Hypothalamus (tissue), 51 donors: ENCODE measurements at places on chromosomes 16 and 17.

- no peak for DNase-seq
Observed at GRCh38 chr17:28849281-28849680, 5.5 kb upstream of the ERAL1 start.

- DNase-seq: no peak
Observed at GRCh38 chr17:4768298-4768697, 3.4 kb upstream of the TM4SF5 start.

- no peak for DNase-seq
Observed at GRCh38 chr16:68884861-68885720, 41.8 kb downstream of the TANGO6 start.

- no peak for DNase-seq
Observed at GRCh38 chr17:34549966-34550365, 29.4 kb upstream of the TMEM132E start.

DNA sequence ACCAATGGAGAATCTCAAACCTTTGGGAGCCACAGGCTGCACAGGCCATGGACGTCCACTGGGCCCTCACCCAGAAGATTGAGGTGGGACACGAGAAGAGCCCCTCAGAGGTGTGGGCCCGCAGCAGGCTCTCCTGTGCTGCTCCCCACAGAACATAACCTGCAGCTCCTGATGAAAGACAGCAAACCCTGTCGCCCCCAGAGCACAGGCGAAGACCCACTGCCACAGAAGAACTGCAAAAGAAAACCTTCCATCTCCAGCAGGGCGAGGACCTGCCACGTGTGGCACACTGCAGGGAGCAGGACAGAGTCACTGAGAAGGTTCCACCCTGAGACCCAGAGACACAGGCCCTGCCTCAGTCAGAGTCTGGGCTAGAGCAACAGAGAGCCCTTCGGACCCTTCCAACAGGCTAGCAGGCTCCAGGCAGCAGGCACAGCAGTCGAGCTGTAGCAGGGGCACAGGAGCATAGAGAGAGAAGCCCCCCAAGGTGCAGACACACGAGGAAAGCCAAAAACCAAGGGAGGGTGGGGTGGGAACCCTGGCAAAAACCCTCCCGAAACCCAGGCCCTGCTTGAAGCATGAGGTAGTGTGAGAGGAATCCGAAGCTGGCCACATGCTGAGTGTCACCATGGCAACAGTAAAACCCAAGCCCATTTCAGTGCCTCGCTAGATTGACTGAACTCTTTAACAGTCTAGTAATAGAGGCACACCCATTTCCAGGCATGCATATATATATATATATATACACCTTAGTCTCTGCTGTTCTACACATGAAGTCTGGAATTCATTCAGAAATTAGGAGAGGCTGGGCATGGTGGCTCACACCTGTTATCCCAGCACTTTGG, 60.0 kb upstream of the CHMP6 start:
- DNase-seq: no peak

GRCh38 chr17:81429821-81430551, 34.7 kb downstream of the BAHCC1 start:
- DNase-seq: no peak

- no peak for DNase-seq
Observed at GRCh38 chr17:36989173-36989572, 40.4 kb downstream of the AATF start.

- no peak for DNase-seq
Observed at GRCh38 chr16:66447491-66447890, 20.4 kb downstream of the BEAN1 start.

- DNase-seq: no peak
Observed at GRCh38 chr17:77144227-77144626, 3.5 kb downstream of the SEC14L1 start.
